ENCODE measurements at places on chromosomes 5 and 9.

- no peak for DNase-seq
Observed at GRCh38 chr9:129379181-129379836, 201.2 kb upstream of the IER5L start.

GRCh38 chr9:78756813-78757510 is 460.0 kb downstream of the PSAT1 start:
- no peak for DNase-seq

DNA sequence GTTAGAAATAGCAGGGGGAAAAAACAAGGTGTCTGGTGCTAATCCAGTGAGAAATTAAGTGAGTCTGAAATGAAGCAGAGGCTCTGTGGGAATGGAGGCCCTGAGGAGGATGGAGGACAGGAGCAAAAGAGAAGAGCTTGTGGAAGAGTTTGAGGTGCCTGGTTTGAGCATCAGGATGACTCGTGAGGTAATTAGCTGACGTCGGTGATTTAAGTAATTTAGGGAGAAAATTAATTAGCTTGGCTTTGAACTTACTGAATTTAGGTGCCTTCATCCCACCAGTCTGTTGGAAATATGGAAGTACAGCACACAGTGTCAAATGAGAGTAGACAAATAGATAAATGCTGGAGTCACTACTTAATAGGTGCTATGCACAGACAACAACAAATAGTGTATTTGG is 103.0 kb upstream of the CDH6 start:
- DNase-seq: no peak

- DNase-seq: no peak
Observed at GRCh38 chr5:10057356-10057755, 192.3 kb downstream of the ATPSCKMT start.

- DNase-seq: peak; percentile 86
Observed at GRCh38 chr5:176784218-176785165, 25.9 kb upstream of the UNC5A start.

DNA sequence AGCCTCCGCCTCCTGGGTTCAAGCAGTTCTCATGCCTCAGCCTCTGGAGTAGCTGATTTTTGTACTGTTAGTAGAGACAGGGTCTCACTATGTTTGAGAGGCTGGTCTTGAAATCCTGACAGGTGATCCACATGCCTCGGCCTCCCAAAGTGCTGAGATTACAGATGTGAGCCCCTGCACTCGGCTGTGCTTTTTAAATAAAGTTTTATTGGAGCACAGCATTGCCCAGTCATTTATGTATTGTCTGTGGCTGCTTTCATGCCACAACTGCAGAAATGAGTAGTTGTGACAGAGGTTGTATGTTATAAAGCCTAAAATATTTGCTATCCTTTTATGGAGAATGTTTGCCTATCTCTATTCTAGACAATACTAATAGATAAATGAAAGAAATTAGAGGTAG is 169.2 kb downstream of the AOPEP start:
- DNase-seq: no peak

DNA sequence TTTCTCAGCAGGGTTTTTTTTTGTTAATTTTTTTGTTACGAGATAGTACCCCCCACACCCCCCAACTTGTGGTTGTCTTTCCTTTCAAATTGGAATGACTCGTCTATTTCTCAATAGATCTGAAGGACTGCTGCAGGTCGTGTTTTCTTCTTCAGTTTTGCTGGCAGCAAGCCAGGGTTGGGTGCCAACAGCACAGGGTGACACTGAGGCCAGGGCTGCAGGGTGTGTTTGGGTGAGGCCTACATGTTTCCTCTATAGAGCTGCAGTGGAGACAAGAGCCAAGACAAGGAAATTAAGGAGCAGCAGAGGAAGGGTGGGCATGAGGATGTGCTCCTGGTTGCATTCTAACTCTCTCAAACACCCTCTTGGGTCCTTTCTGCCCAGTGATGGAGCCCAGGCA is 52.2 kb downstream of the NXNL2 start:
- no peak for DNase-seq
